ENCODE measurements at places on chromosomes 6 and 20.

GRCh38 chr6:38279963-38280588 is 359.7 kb downstream of the BTBD9 start:
- no peak for DNase-seq

DNA sequence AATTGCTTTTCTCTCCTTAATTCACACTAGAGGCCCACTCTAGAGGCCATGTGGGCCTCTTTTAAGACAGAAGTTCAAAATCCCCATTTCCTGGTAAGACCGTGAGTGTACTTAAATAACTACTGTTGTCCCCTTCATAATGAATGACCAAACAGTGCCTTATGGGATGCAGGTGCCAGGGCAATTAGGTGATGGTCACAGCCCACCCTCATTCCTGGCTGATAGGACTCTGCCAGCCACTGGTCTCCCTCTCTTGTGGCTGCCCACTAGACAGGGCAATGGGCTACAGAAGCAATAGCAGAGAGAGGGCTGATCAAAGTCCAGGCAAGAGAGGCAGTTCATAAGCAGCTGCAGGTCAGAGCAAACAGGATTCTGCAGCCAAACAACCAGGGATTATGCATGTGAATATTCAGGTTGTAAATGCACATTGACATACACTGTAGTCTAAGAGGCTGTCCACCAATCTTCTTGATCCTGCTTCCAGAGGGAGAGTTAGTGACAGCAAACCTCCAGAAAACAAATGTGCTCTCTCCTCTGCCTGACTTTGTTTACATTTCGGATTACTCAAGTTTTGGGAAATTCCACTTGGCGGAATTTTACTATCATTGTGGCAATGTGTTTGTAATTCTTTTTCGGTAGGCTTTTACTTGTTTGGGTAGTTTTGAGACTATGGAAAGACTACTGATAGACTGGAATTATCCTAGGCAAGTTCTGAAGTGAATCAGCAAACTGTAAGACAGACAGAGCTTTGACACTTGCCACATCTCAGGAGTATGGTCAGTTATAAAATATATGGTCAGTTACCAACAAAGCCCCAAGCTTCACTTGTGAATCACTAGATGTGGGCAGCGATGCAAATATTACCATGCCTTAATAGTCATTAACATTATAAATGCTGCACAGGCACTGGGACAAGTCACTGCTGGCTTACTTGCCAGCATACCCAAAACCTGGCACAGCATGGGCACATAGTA is 12.8 kb downstream of the PTPRK start:
- peak; percentile 74 for DNase-seq

DNA sequence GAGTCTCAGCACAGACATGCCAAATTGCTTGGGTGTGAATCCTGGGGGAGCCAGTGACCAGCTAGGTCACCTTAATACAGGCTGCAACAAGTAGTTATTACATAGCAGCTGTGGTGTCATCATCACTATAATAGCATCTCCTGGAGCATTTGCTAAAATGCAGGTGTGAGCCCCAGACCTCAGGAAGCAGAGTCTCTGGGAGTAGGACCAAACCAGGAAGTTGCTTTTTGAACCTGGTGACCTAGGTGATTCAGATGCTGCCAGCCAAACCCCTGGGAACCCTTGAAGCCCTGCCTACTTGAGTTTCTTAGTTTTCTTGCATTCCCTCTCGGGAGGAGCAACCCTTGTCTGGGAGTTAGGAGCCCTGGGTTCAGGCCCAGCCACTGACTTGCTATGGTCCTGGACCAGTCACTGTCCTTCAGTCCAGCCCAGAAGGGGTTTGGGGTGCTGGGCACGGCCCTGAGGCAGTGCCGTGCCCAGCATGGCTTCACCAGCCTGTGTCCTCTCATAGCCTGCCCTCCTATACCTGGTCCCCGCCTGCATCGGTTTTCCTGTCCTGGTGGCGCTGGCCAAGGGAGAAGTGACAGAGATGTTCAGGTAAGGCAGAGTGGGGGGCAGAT is 39.3 kb upstream of the ID1 start:
- DNase-seq = no peak

GRCh38 chr6:15336900-15337560 is 91.2 kb downstream of the JARID2 start:
- DNase-seq = no peak

GRCh38 chr6:139612135-139612465 is 237.7 kb upstream of the CITED2 start:
- no peak for DNase-seq

DNA sequence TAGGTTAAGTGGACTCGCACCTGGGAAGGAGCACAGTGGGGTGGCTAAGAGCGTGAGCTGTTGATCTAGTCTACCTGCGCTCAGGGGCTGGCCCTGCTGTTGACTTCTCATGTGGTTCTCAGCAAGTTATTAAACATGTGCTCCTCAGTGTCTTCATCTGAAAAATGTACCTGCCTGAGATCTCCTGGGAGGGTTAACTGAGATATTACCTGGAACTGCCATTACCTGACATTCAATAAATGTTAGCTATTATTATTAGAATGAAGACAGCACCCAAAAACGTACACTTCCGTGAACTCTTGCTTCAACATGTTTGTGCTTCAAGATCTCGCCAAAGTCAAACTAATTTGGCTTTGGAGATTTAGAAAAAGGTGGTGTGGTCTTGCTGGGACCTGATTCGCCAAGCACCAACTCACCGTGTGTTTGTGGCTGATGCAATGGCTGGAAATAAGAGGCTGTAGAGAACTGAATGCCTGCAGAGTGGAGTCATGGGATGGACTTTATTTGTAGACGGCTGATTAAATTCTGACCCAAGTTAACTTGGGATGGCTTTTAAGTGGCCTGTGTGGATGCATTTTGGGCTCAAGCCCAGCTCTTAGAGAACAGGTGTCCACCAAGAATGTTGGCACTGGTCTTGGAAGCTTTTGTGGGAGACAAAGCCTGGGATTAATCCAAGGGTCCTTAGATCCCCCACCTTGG is 692.9 kb downstream of the QKI start:
- no peak for DNase-seq

- no peak for DNase-seq
Observed at GRCh38 chr20:63834491-63834880, 3.4 kb upstream of the ZBTB46 start.

DNA sequence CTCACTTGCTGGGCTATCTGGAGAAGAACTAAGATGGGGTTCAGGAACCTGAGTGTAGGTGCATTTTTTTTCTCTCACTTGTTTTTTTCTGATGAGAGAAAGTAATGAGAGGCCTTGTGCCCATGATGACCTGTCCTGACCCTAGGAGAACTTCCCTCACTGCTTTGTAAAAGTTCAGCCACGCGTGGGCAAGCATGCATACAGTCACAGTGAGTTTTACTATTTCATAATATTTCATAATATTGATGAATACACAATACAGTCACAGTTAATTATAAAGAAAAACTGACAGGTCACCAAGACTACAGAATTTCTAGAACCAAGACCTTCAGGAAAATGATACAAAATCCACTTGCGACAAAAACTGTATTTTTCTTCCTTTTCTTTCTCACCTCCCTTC is 111.8 kb downstream of the MAP7 start:
- no peak for DNase-seq

GRCh38 chr6:114154812-114155211 is 183.9 kb upstream of the HDAC2 start:
- DNase-seq = no peak

DNA sequence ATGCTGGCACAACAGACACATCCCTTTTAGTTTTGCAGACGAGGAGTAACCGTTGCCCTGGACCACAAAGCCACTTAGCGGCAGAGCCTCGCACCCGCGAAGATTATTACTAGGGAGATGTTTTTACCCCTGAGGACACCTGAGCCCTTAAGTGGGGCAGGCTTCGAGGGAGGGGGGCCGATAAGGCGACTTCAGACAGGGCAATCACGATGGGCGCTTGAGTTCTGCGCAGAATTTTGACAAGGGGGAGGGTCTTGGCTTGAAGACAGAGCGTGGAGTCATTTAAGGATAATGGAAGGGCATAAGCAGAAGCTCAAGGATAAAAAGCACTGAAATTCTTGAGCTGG is 650 bp upstream of the TTK start:
- peak; percentile 29 for DNase-seq

GRCh38 chr20:5349448-5349847 is 32.7 kb upstream of the PROKR2 start:
- no peak for DNase-seq

- DNase-seq = no peak
Observed at GRCh38 chr6:88641178-88641903, 322.1 kb downstream of the RNGTT start.

DNA sequence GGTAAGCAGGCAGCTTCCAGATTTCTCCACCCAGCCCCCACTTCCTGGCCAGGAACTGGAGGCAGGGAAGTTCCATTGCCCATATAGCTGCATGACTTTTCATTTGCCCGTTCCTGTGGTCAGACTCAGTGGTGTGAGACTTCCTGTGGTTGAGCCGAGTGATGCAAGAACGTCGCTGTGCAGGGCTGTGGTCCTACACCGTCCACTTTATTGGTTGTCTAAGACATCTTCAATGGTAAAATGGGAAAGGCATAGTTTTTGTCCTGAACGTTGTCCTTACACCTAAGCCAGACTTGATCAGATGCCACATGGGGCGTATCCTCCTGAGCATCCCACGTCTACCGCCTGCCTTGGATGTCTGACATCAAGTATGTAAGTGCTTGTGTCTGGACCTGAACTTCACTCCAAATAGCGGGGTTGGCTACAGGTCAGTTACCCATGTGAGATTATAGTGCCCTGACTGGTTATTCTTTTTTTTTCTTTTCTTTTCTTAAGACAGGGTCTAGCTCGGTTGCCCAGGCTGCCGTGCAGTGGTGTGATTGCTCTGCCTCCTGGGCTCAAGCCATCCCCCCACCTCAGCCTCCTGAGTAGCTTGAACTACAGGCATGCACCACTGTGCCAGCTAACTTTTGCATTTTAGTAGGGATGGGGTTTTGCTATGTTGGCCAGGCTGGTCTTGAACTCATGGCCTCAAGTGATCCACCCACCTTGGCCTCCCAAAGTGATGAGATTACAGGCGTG is 25.9 kb upstream of the GTSF1L start:
- peak; percentile 28 for DNase-seq

GRCh38 chr20:8434326-8434876 is 302.3 kb downstream of the PLCB1 start:
- DNase-seq = no peak

- DNase-seq = no peak
Observed at GRCh38 chr20:15854911-15855310, 718.3 kb downstream of the KIF16B start.

DNA sequence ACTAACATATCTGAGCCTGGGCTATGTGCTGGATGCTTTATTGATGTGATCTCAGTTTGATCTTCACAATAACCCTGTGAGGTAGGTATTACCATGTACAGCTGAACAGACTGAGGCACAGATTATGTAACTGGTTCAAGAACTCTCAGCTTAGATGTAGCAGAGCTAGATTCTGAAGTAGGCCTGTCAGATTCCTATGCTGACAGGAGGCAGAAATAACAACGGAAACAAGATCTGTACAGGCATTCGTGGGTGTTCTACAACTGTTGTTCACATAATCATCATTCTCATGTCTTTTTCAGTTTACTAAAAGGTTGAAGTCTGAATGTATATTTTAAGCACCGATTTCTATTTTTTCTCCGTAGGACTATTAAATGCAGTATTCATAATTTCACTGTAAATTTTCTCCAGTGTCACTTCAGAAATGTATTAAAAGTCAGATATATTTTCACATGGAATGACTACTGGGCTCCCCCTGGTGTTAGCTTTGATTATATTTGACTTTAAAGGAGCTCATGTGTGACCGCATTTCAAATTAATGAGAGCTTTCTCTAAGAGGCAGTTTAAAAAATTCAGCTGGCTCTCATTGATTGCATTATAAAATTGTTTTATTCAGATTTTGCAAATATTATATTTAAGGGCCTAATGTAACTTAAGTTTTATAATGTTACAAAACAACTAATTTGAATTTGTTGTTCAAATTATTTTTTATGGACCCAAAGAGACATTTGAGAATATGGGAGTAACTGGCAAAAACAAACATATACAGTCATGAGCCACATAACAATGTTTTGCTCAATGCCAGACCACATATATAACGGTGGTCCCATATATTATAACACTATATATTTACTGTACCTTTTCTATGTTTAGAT is 36.4 kb upstream of the SLC17A4 start:
- no peak for DNase-seq

GRCh38 chr6:47447722-47448121 is 29.9 kb upstream of the CD2AP start:
- no peak for DNase-seq

DNA sequence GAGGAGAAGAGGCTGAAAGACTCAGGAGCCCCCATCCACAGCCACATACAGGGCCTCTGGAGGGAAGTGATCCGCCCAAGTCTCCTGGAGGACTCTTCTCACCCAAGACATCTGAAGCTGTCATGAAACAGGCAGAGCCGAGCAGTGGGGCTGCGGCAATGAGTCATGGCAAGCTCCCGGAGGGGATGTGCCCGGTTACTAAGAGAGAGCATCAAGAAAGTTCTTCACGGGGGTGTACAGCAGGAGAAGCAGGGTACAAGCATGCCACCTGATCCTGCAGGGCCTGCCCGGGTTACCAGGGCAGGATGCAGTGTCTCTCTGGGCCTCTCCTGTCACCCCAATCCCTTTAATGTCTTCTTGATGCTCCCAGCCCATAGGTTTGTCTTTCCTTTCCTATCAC is 21.1 kb downstream of the TRIM26 start:
- no peak for DNase-seq

DNA sequence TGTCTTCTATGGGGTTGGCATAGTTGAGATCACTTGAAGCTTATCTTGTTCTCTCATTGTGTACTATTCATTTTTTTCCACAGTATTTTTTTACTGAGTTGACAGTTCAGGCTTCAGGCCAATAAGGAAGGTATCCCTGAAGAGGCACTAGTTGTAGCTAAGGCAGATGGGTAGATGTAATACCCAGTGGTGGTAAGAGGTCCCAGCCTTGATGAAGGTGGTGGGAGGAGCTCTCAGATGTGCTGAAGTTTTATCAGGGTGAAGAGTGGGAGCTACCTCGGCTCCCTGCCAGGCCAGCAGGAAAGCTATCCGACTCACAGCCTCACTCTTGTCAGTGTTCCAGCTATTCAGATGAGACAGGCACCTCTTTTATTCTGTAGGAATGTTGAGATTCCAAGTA is 87.7 kb upstream of the UFL1 start:
- no peak for DNase-seq

GRCh38 chr6:108423982-108424705 is 129.3 kb downstream of the AFG1L start:
- DNase-seq = no peak

GRCh38 chr6:136811272-136811671 is 11.1 kb upstream of the PEX7 start:
- DNase-seq = no peak

GRCh38 chr6:169487579-169488436 is 214.0 kb downstream of the WDR27 start:
- DNase-seq = no peak

- no peak for DNase-seq
Observed at GRCh38 chr6:41801380-41801779, 13.9 kb downstream of the TOMM6 start.

- DNase-seq = no peak
Observed at GRCh38 chr20:4956200-4956810, 45.0 kb downstream of the SLC23A2 start.

DNA sequence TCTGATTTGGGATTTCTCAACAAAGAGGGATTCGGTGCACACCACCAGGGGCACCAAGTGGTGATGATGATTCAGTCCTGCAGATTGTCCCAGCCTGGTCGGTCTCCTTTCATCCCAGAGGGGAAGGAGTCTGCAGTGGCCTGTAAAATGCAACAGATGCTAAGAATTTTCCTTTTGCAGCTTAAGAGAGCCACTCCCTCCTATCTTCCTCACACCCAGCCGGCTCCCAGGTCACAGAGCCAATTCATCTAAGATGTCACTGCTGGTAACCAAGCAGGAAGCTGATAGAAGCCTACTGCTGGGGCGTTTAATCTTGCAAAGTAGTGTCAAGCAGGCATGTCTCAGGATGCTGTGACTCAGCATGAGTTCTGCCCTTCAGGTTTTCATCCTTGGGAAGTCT is 203.8 kb upstream of the LRFN2 start:
- DNase-seq = no peak

All from colonic mucosa (tissue), 4 donors.